ENCODE measurements at places on chromosomes 7 and 10. TPM values are rescaled to one million over a fixed set of nuclear protein-coding genes. Genes with fewer than 3 reads are reported as not detected.

DNA sequence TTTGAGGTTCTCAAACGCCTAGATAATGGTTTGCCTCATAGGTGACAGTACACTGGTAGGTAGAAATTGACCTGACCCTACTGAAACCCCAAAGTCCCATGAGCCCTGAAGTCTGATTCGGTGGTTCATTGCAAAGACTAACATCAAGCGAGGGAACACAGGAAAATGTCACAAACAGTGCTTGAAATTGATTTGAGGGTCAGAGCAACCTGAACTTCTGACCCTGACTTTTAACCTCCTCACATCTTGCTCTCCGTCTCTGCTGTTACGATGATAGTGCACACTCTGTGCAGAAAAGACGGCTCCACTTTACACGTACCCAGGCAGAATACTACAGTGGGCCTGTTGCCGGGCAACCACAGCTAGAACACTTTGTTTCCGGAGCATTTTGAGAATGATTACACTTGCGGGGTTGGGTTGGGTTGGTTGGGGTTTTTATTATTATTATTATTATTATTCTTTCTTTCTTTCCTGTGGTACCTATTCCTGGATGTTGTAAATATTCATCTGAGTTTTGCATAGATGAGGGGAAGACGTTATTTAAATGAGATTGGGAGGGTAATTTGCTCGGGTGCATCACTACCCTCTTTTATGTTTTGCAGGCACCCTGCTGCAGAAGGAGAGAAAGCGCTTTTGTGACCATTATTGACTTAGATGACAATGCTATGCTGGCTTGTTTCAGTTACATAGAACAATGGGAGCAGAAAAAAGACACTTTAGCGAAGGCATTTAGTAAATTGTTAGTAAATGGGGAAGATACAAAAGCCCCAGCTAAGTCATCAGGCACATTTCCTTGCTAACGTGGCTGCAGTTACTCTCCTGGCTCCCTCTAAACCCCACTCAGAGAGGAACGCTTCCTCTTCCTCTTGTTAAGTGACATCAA lies 438.1 kb upstream of the NRP1 start:
- no peaks in the 10 kb centered on the region for H3K4me1 ChIP-seq
- H3K4me3 ChIP-seq: peak overlapping the region; percentile 13
- no peak for DNase-seq
- no peaks in the 10 kb centered on the region for H3K36me3 ChIP-seq

CADPS2 gene
- 12.3 TPM for total RNA-seq

DNA sequence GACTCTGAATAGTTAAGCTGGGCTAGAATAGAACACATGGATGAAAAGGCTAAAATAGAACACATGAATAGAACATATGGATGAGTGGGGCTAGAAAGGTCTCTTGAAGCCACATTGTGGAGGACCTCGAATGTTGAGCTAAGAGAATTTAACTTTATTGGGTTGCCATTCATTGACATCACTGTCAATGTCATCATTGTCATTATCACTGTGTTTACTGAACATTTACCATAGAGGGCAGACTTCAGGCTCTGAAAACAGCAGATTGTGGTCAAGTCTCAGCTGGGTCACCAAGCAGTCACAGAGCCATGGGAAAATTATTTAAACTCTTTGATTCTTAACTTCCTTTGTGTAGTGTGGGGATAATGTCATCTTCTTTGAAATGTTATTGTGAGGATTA lies 80.4 kb downstream of the WDFY4 start:
- no peak overlapping the region for H3K27ac ChIP-seq
- no peaks in the 10 kb centered on the region for H3K4me1 ChIP-seq
- no peaks in the 10 kb centered on the region for H3K36me3 ChIP-seq

CCDC172 gene
- total RNA-seq: not detected

DNA sequence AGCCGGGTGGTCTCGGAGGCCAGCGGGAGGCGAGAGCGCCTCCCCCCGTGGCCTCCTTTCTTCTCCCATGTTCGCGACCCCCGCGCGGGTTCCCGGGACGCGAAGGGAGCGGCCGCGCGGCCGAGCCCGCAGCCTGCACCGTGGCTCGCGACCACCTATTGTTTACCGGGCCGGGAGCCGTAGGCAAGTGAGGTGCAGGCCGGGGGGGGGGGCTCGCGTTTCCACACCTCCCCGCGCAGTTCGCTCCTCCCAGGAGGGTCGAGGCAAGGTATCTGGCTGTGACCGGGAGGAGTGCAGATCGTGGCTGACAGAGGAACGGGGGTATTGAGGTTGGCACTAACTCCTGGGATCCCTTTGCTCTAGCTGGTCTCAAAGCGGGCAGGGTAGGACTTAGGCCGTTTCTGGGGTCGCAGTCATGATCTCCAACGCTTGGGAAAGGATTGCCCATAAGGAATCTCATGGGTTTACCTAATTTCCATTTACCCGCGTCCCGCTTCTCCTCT lies 734 bp downstream of the PTPN12 start:
- no peak for DNase-seq
- H3K4me1 ChIP-seq: peaks cover 14% of the 10 kb centered on the region
- no peaks in the 10 kb centered on the region for H3K27me3 ChIP-seq
- H3K27ac ChIP-seq: peak overlapping the region; percentile 99

DNA sequence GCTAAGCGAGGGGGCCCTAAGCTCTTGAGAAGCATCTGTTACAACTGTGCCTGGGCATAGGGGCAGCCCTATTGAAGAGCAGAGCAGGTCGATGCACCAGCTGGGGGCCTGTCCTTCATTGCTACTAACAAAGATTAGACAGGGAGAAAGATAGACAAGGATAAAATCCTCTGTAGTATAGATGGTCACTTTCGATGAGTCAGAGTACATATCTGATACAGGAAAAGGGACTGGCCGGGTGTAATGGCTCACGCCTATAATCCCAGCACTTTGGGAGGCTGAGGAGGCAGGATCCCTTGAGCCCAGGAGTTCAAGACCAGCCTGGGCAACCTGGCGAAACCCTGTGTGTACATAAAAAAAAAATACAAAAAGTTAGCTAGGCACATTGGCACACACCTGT lies 13.6 kb downstream of the OPTN start:
- no peak for DNase-seq
- H3K27ac ChIP-seq: no peak overlapping the region
- H3K4me1 ChIP-seq: no peaks in the 10 kb centered on the region

PIK3CG gene
- total RNA-seq: 5.4 TPM

DNA sequence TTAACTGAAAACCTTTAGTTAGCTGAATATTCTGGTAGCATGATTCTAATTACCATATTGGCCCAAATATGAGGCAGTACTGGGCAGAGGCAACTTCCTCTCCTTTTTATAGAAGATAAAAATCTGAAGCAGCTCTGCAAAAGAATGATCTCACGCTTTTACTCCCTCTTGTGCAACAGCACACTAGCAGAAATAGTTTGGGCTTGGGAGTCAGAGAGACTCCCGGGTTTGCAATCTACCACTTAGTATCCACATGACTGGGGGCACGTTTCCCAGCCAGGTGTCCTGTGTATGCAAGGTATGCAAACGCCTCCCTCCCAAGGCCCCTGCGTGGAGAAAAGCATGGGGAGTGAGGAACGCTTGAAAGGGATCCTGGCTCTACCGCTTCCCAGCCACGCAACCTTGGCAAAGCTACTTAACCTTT lies 47.2 kb upstream of the RHEB start:
- H3K4me1 ChIP-seq: no peaks in the 10 kb centered on the region
- H3K36me3 ChIP-seq: no peaks in the 10 kb centered on the region
- DNase-seq: no peak
- no peak overlapping the region for H3K4me3 ChIP-seq

- H3K27me3 ChIP-seq: no peaks in the 10 kb centered on the region
- no peak overlapping the region for H3K27ac ChIP-seq
- H3K4me1 ChIP-seq: no peaks in the 10 kb centered on the region
Measured at GRCh38 chr7:3201306-3201705, 99.7 kb upstream of the SDK1 start.

- H3K4me1 ChIP-seq: no peaks in the 10 kb centered on the region
- peaks cover 8% of the 10 kb centered on the region for H3K27me3 ChIP-seq
- no peak for DNase-seq
Measured at GRCh38 chr10:1398626-1399410, 338.5 kb downstream of the ADARB2 start.

DNA sequence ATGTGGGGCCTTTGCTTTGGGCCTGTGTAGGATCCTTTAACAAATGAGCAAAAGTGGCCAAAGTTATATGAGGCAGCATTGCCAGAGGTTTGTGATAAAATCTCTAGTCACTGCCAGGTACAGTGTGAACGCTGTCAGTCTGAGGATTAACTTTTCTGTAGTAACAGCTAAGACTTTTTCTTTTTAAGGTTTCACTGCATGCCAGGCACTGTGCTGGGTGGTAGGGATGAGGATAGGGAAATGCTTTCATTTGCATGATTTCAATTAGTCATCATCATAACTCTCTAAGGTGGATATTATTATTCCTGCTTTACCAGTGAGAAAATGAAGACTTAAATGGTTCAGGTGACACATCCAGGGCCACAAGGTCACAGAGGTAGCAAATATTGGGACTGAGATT lies 79.7 kb upstream of the BMPER start:
- H3K27ac ChIP-seq: no peak overlapping the region
- DNase-seq: no peak
- H3K4me1 ChIP-seq: no peaks in the 10 kb centered on the region
- no peaks in the 10 kb centered on the region for H3K36me3 ChIP-seq

ZPBP gene
- not detected for total RNA-seq

PPIA gene
- 1,259 TPM for total RNA-seq
